ENCODE measurements at places on chromosomes 5 and 9.

DNA sequence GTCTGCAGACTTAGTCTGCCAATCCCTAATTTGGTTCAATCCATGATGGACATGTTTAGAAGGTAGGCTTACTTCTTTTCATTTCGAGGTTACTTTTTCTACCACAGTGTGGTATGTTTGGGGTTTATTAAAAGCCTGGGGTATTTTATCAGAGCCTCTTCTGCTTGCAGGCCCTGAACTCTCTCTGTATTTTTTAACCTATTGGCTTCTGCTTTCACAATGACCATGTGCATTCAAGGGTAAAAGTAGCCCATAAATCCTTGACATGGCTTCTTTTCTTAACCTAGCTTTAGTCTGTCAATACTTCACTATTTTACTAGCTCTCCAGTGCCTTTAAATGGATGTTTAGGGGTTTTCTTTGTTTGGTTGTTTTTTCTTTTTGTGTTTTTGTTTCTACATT, 286.6 kb downstream of the FER start:
- DNase-seq, result no peak

- no peak for DNase-seq
These were observed 63.5 kb downstream of the DUSP1 start for GRCh38 chr5:172707285-172708182.

- DNase-seq, result no peak
These were observed 441.2 kb upstream of the ZNF462 start for GRCh38 chr9:106421772-106422171.

DNA sequence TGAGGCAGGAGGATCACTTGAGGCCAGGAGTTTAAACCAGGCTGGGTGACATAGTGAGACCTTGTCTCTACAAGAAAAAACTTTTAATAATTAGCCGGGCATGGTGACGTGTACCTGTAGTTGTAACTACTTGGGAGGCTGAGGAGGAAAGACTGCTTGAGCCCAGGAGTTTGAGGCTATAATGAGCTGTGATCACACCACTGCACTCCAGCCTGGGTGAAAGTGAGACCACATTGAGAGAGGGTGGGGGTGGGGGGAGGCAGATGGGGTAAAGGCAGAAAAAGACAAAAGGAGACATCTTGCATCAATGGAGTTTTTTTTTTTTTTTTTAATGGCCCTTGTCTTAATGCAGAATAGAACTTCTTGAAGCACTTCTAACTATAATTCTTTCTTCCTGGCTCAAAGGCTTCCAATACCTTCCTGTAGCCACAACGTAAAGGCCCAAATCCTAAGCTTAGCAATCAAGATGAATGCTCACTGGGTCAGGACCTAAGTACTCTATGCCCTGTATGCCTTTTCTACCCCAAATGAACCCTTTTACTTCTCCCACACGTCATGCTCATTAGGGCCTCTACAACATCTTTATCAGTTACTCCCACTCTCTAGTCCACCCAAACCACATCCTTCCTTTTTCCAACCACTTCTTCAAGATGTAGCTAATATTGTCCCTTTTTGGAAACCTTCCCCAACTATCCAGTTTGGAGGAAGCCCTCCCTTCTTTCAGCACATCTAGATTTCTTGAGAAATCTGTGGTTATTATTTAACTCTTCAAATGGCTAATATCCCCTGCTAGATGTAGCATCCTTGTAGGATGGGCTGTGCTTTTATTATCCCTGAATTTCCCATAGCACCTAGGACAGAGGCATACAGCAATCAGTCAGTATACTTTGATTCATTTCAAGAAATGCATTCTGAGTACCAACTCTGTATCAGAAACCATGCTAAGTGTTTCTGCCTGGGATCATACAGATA, 40.8 kb downstream of the CSF2 start:
- no peak for DNase-seq

GRCh38 chr5:61280761-61281427, 51.2 kb upstream of the ZSWIM6 start:
- no peak for DNase-seq

DNA sequence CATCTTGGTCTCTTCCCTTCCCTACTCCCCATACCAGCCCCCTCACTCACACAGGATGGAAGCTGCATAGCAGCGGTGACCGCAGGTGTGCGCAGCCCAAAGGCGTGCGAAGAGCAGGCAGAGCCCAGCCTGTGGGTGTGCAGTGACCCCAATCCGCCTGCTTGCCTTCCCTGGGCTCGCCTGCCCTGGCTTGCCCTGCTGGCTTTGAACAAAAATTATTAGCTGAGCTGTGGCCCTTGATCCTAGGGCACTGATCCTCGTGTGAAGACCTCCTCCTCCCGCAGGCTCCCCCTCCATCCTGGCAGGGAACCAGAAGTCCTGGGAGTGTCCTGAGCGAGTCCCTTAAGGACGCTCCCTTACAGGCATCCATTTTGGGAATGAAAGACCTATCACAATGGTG, 31.9 kb downstream of the MORN5 start:
- DNase-seq, result no peak

- DNase-seq, result no peak
These were observed 228.8 kb downstream of the TLE4 start for GRCh38 chr9:79800578-79800977.

DNA sequence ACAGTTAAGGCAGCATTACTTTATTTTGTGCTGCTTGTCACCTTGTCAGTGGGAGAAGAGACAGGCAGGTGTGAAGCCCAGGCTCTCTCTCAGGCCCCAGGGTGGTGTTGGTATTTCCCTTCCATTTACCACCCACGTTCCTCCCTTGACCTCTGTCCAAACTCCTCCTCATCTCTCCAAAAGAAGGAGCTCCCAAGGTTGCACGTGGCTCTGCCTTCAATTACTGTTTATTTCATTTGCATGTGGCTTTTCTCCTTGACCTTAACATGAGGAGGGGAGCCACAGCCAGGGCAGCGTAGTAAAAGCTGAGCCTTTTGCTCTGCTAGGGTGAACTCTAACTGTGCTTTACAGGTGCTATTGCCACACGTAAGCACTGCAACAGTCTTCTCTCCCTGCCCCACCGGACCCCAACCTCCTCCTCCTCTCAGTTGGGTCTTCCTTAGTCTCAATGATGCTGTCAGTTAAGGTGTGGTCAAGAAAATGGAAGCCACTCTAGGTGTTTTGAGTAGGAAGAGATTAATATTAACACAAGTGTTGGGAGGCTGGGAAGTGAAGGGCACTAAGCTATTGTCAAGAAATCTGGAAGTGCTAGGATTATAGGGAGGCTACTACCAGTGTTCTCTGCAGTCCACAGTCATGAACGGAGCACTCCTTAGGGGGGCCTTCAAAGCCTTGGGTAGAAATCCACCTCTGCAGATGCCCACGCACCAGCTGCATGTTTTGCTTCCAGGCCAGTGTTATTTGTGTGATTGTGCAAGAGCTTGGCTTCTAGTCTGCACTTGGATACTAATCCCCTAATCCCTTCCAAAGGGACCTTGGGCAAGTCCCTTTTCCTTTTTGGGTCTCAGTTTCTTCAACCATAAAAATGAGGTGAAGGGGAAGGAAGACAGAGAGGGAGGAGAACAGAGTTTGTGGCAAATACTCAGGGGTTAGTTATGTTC, 3.9 kb upstream of the ALDH1B1 start:
- DNase-seq, result no peak

- DNase-seq, result no peak
These were observed 80.4 kb upstream of the GNAQ start for GRCh38 chr9:78112004-78112403.

DNA sequence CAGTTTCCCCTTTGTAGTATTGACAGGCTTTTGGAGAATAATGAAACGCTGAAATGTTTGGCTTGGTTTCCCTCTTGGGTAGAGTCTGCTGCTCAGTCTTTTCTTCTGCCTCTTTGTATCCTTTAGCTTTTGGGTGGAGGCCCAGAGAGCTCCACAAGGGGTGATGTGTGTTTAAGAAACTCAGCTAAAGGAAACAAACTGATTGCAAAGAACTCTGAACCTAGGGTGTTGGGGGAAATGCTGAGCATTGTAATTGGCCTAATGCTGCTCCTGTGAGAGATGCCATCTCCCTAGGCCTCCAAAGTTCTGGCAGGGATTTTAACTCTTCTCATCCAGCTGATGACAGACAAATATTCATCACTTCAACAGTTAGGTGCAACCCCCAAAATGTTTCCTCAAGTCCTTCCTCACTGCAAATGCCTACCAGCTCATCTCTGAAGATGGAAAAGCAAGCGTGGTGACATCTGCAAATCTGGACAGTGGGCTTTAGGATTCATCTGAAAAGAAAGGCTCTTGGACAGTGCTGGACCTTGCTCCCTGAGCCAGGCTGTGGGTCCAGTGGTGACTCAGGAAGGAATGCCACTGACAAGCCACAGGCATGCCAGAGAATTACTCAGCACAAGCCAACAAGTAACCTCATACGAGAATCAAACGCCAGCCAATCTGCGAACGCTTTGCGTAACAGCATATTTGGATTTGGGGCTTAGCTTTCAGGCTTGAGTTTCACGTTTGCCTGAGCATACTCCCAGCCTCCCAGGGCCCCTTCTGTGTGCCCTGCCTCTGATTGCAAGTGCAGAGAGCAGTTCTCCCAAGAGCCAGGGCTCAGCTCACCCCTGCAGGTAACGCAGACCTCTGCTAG, 30.5 kb upstream of the ZSWIM6 start:
- DNase-seq, result no peak

DNA sequence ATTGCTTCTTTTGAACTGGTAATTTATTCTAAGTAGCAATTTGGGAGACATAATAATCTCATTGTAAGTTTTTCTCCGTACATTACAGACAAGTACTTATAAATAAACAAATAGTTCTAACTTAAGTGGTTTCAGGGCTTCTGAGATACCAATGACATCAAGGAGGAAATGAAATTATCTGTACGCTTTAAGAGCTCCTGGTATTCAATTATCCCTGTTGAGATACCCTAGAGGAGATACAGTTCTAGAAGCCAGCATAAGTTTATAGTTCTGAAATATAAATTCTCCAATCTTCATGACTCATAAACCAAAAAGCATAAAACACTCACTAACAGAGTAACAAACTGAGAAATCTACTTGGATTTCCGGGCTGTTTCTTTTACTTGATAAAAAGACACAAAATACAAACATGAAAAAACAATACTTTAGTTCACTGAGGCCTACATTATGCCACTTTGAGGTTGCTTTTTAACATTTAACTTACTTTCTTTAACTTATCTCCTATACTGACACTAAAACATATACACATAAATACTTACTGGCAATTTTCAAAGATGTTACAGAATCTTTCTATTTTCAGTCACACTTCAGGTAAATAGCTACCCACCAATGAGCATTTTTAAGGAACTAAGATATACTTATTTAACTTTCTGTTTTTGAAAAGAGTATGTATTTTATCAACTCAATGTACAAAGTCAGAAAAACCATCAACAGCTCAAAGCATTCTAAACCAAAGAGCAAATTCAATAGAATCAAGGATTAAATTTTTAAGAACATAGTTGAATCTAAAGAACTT, 7.5 kb downstream of the DCTN4 start:
- DNase-seq, result no peak

DNA sequence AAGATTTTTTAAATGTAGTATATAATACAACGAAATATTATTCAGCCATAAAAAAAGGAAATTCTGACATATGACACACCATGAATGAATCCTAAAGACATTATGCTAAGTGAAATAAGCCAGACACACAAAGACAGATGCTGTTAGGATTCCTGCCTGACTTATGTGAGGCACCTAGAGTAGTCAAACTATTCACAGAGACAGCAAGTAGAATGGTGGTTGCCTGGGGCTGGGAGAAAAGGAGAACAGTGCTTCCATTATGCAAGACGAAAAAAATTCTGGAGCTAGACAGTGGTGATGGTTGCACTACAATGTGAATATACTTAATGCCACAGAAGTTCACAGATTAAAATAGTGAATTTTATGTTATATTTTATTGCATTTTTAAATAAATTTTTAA, 66.8 kb downstream of the SPOCK1 start:
- no peak for DNase-seq

DNA sequence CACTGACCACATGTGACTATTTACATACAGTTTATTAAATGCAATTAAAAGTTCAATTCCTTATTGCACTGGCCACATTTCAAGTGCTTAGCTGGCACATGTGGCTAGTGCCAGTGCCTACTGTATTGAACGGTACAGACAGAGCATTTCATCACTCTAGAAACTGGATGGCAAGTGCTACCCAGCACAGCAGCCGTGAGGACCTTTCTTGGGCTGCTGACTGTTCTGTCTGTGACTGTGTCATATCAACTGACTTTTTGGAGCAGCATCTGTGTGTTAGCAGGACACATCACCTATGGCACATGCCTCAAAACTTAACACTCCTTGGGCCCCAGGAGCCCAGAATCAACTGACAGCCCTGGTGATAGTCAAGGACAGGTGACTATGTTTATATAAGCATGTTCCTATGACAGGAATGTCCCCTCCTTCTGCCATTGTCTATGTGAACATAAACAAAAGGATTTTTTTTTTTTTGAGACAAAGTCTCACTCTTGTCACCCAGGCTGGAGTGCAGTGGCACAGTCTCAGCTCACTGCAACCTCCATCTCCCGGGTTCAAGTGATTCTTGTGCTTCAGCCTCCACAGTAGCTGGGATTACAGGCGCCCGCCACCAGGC, 8.9 kb downstream of the IRF1 start:
- no peak for DNase-seq

GRCh38 chr5:135304352-135305221, 94.4 kb downstream of the MACROH2A1 start:
- no peak for DNase-seq

DNA sequence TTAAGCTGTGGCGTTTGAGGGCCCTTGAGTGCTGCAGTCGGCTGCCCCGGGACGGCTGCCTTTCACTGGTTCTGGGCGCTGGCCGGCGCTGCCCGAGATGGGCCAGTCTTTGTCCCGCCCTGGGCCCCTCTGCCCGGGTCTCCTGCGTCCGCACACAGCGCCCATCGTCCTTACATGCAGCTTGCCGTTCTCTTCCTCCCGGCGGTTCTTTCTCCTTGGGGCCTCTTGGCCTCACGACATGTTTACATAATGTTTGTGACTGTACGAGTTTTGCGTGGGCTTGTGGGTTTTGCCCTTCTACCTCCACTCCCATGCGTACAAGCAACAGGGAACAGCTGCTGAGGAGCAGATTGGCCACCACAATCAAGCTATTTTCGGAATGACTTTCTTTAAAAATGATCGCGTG, 618 bp downstream of the TNPO1 start:
- DNase-seq, result no peak

GRCh38 chr5:59038798-59039295, 456.0 kb downstream of the RAB3C start:
- DNase-seq, result no peak

- no peak for DNase-seq
These were observed 69.8 kb upstream of the TNFSF8 start for GRCh38 chr9:115000217-115000639.

DNA sequence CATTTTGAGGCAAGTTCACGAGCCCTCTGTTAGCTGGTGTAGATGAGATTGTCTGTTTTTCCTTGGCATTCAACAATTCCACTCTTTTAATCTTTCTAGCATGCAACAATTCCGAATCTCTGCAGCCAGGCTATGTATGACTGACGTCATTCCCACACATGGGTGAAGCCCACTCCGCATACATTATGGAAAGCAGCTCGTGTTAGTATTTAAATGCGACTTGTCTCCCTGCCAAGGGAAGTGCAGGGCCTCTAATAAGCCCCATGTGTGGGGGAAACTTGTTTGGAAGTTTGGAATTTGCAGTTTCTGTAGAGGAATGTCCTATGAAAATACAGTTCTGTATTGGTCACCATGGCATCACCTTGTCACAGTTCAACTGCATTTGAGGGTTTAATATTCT, 146.0 kb upstream of the FBXL7 start:
- no peak for DNase-seq
